ENCODE measurements at places on chromosomes 16 and 17. TPM values are rescaled to one million over a fixed set of nuclear protein-coding genes. Genes with fewer than 3 reads are reported as not detected.

The CACNG5 gene
- polyA plus RNA-seq = not detected

The TEKT5 gene
- 0.45 TPM for polyA plus RNA-seq

The CCL17 gene
- not detected for polyA plus RNA-seq

The CCDC144A gene
- 1.8 TPM for polyA plus RNA-seq

The DNAH17 gene
- 0.07 TPM for polyA plus RNA-seq

The ATP2C2 gene
- not detected for polyA plus RNA-seq

The ITGA2B gene
- polyA plus RNA-seq = 0.88 TPM

The KRTAP1-1 gene
- not detected for polyA plus RNA-seq

The NOD2 gene
- 0.53 TPM for polyA plus RNA-seq

All from ovary (tissue), 10 donors.